Bronchial epithelial cell (primary cell): ENCODE measurements at places on chromosomes 12 and 14. TPM values are rescaled to one million over a fixed set of nuclear protein-coding genes. Genes with fewer than 3 reads are reported as not detected.

The E2F7 gene
- 3.4 and 5.8 TPM in 2 replicates for total RNA-seq

The OR11H12 gene
- total RNA-seq = not detected in 2 replicates

The TTC6 gene
- total RNA-seq = 0.53 and 1.2 TPM in 2 replicates

The PNP gene
- total RNA-seq = 70.2 and 109 TPM in 2 replicates

The RDH12 gene
- total RNA-seq = 1.3 and 49.8 TPM in 2 replicates

The FOXN4 gene
- not detected in 2 replicates for total RNA-seq

The FGF6 gene
- not detected in 2 replicates for total RNA-seq

The YBX3 gene
- total RNA-seq = 134 and 164 TPM in 2 replicates

The CAPZA3 gene
- 0.13 TPM in 1 of 2 replicates, not detected in the other for total RNA-seq

The CLEC2A gene
- not detected in 2 replicates for total RNA-seq

The KANSL2 gene
- 52.5 and 70.3 TPM in 2 replicates for total RNA-seq

The DAO gene
- total RNA-seq = not detected in 2 replicates

The LRRC9 gene
- total RNA-seq = not detected in 2 replicates

The AJUBA gene
- total RNA-seq = 174 and 223 TPM in 2 replicates

The PPTC7 gene
- 8.7 and 10.8 TPM in 2 replicates for total RNA-seq

The CLMN gene
- total RNA-seq = 2.2 and 3.9 TPM in 2 replicates

The SOAT2 gene
- not detected in 2 replicates for total RNA-seq

The KIF26A gene
- 0.26 and 1.0 TPM in 2 replicates for total RNA-seq

The CRADD gene
- total RNA-seq = 11.8 and 15.4 TPM in 2 replicates

The BEST3 gene
- total RNA-seq = not detected in 2 replicates

The LTBP2 gene
- total RNA-seq = 4.1 and 6.6 TPM in 2 replicates

The IGF1 gene
- total RNA-seq = 0.26 TPM in 1 of 2 replicates, not detected in the other

The MAX gene
- 42.4 and 48.8 TPM in 2 replicates for total RNA-seq

The RASAL1 gene
- total RNA-seq = 0.26 and 2.3 TPM in 2 replicates

The KITLG gene
- 18.2 and 22.4 TPM in 2 replicates for total RNA-seq

The SIX1 gene
- 5.3 and 6.5 TPM in 2 replicates for total RNA-seq

The LRRC43 gene
- under 0.01 and 0.51 TPM in 2 replicates for total RNA-seq

The CMA1 gene
- not detected in 2 replicates for total RNA-seq

The GLT1D1 gene
- not detected in 2 replicates for total RNA-seq

The MYH6 gene
- total RNA-seq = not detected in 2 replicates

The INSM2 gene
- not detected in 2 replicates for total RNA-seq

The RNASE1 gene
- not detected in 2 replicates for total RNA-seq

The TMEM253 gene
- total RNA-seq = under 0.01 and 0.51 TPM in 2 replicates

The SPTB gene
- total RNA-seq = not detected in 2 replicates

The P2RX2 gene
- not detected in 2 replicates for total RNA-seq

The OAS2 gene
- 0.64 and 0.79 TPM in 2 replicates for total RNA-seq

The KCNK10 gene
- not detected in 2 replicates for total RNA-seq

The ARHGAP9 gene
- not detected in 2 replicates for total RNA-seq

The DEPDC4 gene
- 1.8 and 2.1 TPM in 2 replicates for total RNA-seq

The PYGL gene
- total RNA-seq = 71.1 and 94.2 TPM in 2 replicates

The LBHD2 gene
- not detected in 2 replicates for total RNA-seq

The CLEC4A gene
- total RNA-seq = 0.53 TPM in 1 of 2 replicates, not detected in the other

The ATP5F1B gene
- total RNA-seq = 519 and 608 TPM in 2 replicates

The GLIPR1L2 gene
- 0.26 and 0.64 TPM in 2 replicates for total RNA-seq

The THTPA gene
- 3.6 and 4.5 TPM in 2 replicates for total RNA-seq

The ABCC9 gene
- total RNA-seq = 0.79 and 2.4 TPM in 2 replicates

The BDKRB1 gene
- 1.0 and 1.1 TPM in 2 replicates for total RNA-seq
